Uterus (tissue), 4 donors: ENCODE measurements at places on chromosomes 7 and 10. TPM values are rescaled to one million over a fixed set of nuclear protein-coding genes. Genes with fewer than 3 reads are reported as not detected.

DNA sequence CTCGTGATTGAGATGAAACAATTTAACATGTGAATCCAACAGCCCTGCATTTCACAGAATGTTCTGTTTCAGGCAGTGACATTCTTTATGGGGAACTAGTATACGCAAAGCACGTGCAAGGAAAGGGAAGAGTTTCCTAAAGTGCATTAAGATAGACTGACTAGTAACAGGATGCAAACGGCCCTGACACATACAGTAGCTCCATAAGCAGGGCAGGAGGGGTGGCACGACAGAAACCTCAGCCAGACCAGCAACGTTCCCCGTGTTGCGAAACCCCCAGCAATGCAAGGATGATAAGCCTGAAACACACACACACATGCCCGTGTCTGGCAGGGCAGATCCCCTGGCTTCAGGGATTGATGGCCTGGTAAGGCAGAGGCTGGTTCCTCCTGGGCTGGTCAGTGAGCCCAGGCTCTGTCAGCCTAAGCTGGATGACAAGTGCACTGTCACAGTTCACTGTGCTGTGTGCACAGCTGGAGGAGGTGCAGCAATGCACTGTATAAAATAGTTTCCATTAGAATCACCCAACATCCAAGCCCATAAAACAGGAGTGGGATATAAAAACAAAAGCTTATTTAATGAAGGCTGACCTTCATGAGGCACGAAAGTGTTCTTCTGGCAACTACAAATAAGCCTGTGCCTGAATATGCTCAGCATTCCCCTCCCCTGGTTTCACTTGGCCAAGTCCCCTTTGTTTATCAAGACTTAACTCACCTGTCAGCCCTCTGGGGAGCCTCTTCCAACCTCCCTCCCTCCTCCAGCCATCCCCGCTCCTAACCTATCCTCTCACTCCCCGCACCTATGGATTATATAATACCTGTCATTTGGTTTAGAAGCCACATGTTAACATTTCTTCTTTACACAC lies 88.8 kb downstream of the GSAP start:
- no peak for DNase-seq

The TMEM209 gene
- 19.4 TPM for total RNA-seq

GRCh38 chr10:63331586-63331985 lies 134.2 kb downstream of the JMJD1C start:
- no peak for DNase-seq

DNA sequence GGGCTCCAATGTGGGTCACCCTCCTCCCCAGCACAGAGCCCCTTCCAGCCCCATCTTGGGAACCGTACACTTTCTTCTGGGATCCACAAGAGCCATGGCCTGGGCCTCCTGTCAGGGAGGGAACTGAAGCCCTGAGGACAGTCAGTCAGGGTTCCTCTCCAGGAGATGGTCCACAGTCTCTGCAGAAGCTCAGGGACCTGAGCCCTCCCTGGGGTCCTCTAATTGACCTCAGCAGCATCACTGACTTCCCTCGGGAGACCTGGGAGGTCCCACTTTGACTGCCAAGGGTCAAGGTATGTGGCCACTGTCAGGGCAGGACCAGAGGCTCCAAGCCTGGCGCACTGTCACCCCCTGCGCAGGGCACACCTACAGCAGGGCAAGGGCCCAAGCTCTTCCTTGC lies 32.3 kb downstream of the NOD1 start:
- DNase-seq: no peak

DNA sequence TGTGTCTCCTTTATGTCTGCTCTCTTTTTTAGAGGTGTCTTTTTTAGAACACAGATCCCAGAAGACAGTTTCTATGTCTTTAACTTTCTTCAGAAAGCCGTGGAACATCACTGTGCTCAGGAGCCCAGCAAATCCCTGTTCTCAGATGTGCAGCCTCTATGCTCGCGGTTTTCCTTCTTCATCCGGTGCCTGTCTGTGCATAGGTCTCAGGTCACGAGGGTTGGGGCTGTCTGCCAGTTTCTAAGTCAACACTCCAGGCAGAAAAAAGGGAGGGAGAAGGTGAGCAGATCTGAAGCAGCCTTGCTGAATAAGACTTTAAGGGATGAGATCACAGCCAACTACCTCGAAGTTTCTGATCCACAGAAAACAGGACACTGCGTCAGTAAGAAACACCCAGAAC lies 68.5 kb downstream of the CRTAC1 start:
- no peak for DNase-seq

DNA sequence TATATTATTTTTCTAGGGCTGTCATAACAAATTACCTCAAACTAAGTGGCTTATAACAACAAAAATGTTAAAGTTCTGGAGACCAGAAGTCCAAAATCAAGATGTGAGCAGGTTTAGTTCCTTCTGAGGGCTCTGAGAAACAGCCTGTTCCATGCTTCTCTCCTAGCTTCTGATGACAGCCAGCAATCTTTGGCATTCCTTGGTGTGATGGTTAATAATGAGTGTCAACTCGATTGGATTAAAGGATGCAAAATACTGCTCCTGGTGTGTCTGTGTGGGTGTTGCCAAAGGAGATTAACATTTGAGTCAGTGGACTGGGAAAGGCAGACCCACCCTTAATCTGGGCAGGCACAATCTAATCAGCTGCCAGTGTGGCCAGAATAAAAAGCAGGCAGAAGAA lies 26.3 kb upstream of the TNKS2 start:
- no peak for DNase-seq

DNA sequence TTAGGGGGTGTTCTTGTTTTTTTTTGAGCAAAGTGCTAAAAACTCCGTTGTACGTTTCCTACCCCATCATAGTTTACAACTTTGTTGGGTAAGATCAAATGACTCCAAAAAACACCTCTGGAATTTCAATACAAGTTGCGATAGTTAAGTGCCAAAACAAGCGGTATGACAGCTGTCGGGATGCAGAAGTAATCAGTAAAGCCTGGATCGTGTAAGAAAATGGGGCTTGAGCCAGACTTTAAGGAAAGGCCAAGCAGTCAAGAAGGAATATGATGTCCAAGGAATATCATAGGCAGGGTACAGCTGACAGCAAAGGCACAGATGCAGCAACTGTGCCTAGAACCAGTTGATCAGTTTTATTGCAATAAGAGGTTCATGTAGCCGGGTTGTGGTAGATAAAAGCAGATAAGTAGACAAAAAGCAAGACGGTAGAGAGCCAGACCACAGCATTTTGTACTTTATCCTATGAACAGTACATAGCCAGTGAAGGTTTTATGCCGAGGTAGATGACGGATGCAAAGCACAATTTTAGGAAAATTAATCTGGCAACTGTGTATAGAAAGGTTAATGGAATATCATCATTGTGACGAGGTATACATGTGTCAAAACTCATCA lies 45.5 kb downstream of the UBE2H start:
- DNase-seq: no peak

DNA sequence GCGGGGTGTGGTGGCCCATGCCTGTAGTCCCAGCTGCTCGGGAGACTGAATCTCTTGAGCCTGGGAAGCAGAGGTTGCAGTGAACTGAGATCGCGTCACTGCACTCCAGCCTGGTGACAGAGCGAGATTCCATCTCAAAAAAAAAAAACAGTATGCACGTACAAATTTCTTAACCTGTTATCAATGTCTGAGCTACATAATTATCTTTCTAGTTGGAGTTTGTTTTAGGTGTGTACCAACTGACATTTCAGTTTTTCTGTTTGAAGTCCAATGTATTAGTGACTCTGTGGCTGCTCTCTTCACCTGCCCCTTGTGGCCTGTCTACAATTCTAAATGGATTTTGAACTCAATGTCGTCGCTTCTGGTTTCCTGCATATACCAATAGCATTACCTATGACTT lies 40.3 kb downstream of the CD36 start:
- DNase-seq: no peak

The BAZ1B gene
- 79.5 TPM for total RNA-seq
